ENCODE measurements at places on chromosomes 3 and 15. TPM values are rescaled to one million over a fixed set of nuclear protein-coding genes. Genes with fewer than 3 reads are reported as not detected.

The PLAAT1 gene
- total RNA-seq = 0.25 TPM

DNA sequence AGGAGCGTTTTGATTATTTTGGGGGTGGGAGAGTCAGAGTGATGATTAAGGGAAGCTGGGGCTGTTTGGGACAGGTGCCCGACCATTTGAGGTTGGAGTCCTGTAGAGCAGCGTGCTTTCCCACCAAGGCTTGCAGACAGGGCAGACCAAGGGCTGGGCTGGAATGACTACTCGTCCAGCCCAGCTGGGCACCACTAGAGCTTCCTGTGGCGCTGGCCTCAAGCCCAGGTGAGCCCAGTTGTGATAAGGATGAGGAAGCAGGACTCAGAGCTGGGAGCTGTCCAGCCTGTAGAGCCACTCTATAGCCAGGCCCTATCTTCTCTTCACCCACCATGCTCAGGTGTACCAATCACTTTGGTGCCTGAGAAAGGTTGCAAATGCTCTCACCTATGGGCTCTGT is 75.8 kb upstream of the ACAN start:
- no peaks in the 10 kb centered on the region for H3K27me3 ChIP-seq
- DNase-seq = no peak
- H3K4me3 ChIP-seq = no peak overlapping the region
- H3K27ac ChIP-seq = no peak overlapping the region

- no peak overlapping the region for H3K27ac ChIP-seq
- H3K36me3 ChIP-seq = no peaks in the 10 kb centered on the region
- no peak overlapping the region for H3K4me3 ChIP-seq
Measured at GRCh38 chr3:191761906-191762305, 300.9 kb downstream of the PYDC2 start.

GRCh38 chr3:197542741-197543454 is 12.9 kb downstream of the BDH1 start:
- no peaks in the 10 kb centered on the region for H3K4me1 ChIP-seq
- H3K36me3 ChIP-seq = peaks cover 12% of the 10 kb centered on the region
- H3K27me3 ChIP-seq = no peaks in the 10 kb centered on the region
- no peak for DNase-seq
- no peak overlapping the region for H3K4me3 ChIP-seq
- no peak overlapping the region for H3K27ac ChIP-seq

- H3K36me3 ChIP-seq = no peaks in the 10 kb centered on the region
- no peak overlapping the region for H3K4me3 ChIP-seq
- no peak overlapping the region for H3K27ac ChIP-seq
- peaks cover 4% of the 10 kb centered on the region for H3K4me1 ChIP-seq
Measured at GRCh38 chr15:80572337-80572736, 122.8 kb upstream of the ABHD17C start.

DNA sequence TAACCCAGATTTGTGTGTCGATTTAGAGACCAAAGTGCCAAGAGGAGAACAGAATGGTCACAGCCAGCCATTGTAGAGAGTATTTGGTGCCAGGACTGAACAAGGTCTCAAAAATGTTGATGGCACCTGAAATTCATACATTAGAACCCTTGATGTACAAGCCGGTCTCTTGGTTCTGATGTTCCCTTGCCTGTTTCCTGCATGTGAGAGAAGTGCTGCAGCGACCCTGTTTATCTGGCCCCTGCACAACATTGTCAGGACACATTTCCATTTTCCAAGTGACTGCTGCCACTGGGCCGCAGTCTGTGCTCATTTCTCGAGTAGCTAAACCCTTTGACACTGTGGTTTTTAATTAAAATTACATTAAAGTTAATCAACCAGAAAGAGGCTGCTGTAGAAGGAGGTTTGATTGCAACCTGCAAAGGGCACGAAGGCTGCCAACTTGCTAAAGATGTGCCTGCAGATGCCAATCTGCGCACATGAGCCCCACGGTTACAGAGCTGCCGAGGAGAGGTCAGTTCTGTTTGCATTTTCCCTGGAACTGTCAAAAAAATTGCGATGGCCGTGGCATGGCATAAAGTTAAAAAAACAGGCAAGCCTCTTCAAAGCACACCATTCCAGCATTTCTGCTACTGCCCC is 136.4 kb upstream of the CMC1 start:
- no peaks in the 10 kb centered on the region for H3K27me3 ChIP-seq
- no peak overlapping the region for H3K4me3 ChIP-seq
- no peak overlapping the region for H3K27ac ChIP-seq

DNA sequence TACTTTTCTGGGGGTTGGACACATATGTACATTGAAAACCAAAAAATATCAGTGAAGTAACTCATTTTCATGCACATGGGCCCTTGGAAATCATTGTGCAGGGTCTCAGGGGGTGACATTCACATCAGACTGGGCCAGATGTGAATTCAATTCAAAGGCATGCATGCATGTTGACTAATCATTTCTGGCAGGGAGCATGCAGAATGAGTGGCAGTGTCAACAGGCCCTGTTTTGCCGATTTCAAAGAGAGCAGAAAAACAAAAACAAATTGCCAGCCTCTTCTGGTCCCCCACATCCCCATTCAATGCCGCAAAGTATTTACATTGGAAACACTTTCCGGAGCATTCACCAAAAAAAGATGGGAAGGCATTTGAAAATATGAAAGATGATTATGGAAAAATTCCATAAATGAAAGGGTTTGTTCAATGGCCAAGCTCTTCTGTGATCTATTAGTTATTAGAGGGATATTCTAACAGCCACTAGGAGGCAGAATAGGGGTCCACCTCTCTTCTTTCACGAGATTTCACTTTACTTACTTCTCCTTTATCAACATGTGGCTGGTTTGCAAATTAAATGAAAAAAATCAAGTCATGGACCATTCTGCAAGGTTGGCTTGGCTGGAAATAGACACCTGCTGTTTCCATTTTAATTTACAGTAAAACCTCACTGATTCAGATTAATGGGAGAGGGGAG is 119.9 kb upstream of the FEZF2 start:
- H3K4me3 ChIP-seq = no peak overlapping the region
- H3K4me1 ChIP-seq = no peaks in the 10 kb centered on the region
- no peak overlapping the region for H3K27ac ChIP-seq
- H3K36me3 ChIP-seq = no peaks in the 10 kb centered on the region
- no peak for DNase-seq
- H3K27me3 ChIP-seq = no peaks in the 10 kb centered on the region

The MUC4 gene
- 0.08 TPM for total RNA-seq

- no peaks in the 10 kb centered on the region for H3K36me3 ChIP-seq
- no peak overlapping the region for H3K4me3 ChIP-seq
- H3K27me3 ChIP-seq = no peaks in the 10 kb centered on the region
- DNase-seq = no peak
- H3K27ac ChIP-seq = no peak overlapping the region
Measured at GRCh38 chr3:32847528-32847927, 29.7 kb downstream of the TRIM71 start.

DNA sequence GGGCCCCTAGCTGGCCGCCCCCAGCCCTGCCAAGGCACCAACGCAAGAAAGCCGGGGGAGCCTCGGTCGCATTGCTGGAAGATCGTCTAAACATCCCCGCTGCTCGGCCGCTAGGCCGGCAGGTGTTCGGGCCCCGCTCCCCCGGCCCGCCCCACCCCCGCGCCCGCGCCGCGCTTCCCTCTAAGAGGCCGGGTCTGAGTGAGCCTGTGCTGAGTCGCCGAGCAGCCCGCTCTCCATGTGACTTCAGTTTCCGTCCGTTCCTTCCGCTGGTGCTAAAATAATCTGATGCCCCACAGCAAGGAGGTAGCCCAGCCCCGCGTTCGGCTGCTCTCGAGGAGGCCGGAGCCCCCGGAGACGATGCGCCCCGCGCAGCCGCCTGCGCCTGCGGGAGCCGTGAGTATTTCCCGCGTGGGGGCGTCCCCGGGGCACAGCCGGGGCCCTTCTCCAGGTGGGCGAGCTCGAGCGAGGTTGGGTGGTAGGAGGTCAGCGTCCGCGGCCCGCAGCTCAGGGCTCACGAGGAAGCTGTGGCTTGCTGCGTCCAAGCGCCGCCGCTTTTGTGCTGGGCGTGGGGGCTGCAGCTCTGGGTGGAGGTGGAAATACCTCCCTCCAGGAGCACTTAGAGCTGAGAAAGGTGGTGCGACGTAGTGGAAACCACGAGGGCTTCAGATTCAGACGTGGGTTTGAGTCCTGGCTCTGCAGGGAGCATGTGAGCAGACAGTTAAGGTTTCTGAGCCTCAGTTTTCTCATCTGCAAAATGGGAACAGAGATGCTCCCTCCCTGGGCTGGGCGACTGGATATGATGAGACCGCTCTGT is at the start of gene NRROS:
Gene NRROS (plus strand): TSS at position 212 of the 814 bp plus-strand sequence. CDS start 14,846 bp downstream, outside the sequence.
- DNase-seq = peak; percentile 73
- H3K36me3 ChIP-seq = peaks cover 36% of the 10 kb centered on the region
- no peaks in the 10 kb centered on the region for H3K27me3 ChIP-seq
- peaks cover 44% of the 10 kb centered on the region for H3K4me1 ChIP-seq

The ZPLD1 gene
- not detected for total RNA-seq

The GOLGA6L22 gene
- total RNA-seq = not detected

GRCh38 chr3:150255413-150255812 is 152.7 kb upstream of the TSC22D2 start:
- no peaks in the 10 kb centered on the region for H3K36me3 ChIP-seq
- DNase-seq = no peak
- no peak overlapping the region for H3K4me3 ChIP-seq
- no peak overlapping the region for H3K27ac ChIP-seq
- no peaks in the 10 kb centered on the region for H3K4me1 ChIP-seq

The TTLL13 gene
- total RNA-seq = 0.54 TPM

DNA sequence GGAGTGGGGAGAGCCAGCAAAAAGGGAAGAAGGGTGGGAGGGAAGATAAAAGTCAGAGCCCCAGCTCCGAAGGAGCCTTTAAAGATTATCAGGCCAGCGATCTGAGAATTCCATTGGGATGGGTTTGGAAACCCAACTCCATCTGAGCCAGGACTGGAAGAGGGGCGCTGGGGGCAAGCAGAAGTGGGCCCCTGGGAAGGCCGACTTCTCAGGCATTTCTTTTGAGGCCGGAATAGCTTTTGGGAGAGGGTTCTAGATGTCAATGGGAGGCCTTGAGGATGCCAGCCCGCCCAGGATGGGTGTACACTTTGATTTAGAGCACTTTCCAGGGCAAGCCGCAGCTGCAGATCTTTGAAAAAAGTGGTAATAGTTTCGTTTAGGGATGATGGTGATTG is 6.6 kb upstream of the SOX2 start:
- H3K4me1 ChIP-seq = peaks cover 20% of the 10 kb centered on the region
- H3K4me3 ChIP-seq = no peak overlapping the region
- H3K27me3 ChIP-seq = peaks cover 82% of the 10 kb centered on the region
- no peak for DNase-seq
- H3K36me3 ChIP-seq = peaks cover 3% of the 10 kb centered on the region

GRCh38 chr3:80898211-80898610 is 863.2 kb downstream of the GBE1 start:
- no peaks in the 10 kb centered on the region for H3K36me3 ChIP-seq
- H3K27me3 ChIP-seq = no peaks in the 10 kb centered on the region
- no peaks in the 10 kb centered on the region for H3K4me1 ChIP-seq
- no peak overlapping the region for H3K27ac ChIP-seq
- no peak for DNase-seq

- H3K27ac ChIP-seq = no peak overlapping the region
- no peaks in the 10 kb centered on the region for H3K27me3 ChIP-seq
- H3K4me1 ChIP-seq = no peaks in the 10 kb centered on the region
- H3K36me3 ChIP-seq = no peaks in the 10 kb centered on the region
Measured at GRCh38 chr15:46858150-46858549, 859.2 kb upstream of the SEMA6D start.

DNA sequence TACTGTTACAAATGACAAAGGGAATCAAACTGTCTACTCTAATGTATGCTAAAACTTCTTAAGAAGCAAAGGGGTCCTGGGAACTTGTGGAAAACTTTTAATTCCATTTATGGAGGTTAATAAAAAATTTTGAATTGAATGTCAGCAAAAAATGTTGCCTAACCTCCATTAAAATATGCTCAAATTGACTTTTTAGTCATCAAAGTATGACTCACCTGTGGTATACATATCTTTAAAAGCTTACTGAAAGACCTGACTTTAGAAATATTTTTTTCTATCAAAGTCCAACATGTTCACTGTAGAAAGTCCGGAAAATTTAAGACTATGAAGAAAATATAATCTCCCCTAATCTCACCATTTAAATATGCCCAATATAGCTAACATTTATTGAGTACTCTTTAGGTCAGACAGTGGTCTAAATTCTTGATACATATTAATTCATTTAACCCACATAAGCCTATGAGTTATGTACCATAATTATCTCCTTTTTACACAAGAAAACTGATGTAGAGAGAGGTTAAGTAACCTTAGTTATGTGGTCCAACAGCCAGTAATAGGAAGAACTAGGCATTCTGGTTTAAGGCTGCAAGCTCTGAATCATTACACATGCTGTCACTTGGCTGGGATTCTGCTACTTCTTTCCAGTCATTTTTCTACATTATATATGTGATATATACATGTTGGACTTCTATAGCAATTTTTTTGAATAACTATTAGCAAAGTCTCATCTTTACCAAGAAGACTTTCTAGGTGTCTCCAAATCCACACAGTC is 83.6 kb downstream of the PDZRN3 start:
- no peaks in the 10 kb centered on the region for H3K4me1 ChIP-seq
- H3K27me3 ChIP-seq = no peaks in the 10 kb centered on the region
- no peaks in the 10 kb centered on the region for H3K36me3 ChIP-seq
- DNase-seq = no peak

DNA sequence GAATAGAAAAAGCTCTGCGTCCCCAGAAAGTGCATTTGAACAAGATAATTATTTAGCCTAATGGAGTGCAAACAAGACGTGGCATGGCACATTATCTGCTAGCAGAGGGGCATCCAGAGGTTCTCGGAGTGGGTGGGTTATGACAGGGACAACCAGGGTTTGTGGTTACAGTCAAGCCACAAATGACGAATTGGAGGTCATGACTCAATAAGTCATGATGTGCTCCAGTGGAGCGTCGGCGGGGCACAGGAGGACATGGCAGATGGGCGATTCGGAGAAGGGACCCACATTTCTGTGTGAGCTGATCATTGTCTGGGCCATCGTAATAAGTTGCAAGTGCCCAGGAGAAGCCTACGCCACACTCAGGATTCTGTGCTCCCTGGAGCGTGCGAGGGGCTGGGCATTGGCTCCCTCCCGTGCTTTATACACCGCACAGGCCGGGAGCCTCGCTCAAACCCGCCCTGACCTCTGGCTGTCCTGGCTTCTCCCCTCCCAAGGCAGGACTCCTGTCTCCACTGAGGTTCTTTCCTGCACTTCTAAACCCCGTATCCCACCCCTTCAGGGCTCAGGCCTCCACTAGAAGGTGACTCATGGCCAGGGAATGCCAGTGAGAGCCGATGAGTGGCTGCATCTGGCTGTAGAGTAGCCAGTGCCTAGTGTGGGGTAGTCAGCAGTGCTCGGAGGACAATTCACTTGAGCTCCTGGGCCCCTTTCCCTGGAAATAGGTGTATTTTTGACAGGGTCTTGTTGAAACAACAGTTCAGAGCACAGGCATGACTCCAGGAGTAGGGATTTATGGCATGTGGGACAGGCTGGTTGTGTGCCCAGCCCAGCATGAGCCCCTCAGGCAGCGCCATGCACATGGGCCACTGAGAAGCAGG is 67.4 kb downstream of the GRIP2 start:
- DNase-seq = no peak
- no peaks in the 10 kb centered on the region for H3K27me3 ChIP-seq
- H3K4me3 ChIP-seq = no peak overlapping the region
- H3K27ac ChIP-seq = no peak overlapping the region
- peaks cover 18% of the 10 kb centered on the region for H3K36me3 ChIP-seq

The MFN1 gene
- total RNA-seq = 29.5 TPM

GRCh38 chr3:122929188-122930062 is 98.1 kb downstream of the SEMA5B start:
- H3K36me3 ChIP-seq = no peaks in the 10 kb centered on the region
- H3K27ac ChIP-seq = no peak overlapping the region
- H3K4me1 ChIP-seq = no peaks in the 10 kb centered on the region
- no peak for DNase-seq
- H3K4me3 ChIP-seq = no peak overlapping the region

GRCh38 chr3:32105291-32106131 is 909 bp upstream of the GPD1L start:
- H3K27ac ChIP-seq = peak overlapping the region; percentile 48
- H3K4me3 ChIP-seq = peak overlapping the region; percentile 93
- H3K27me3 ChIP-seq = no peaks in the 10 kb centered on the region
- no peak for DNase-seq

The STT3B gene
- total RNA-seq = 113 TPM

Measured in activated naive CD8-positive, alpha-beta T cell treated with anti-CD3 and anti-CD28 coated beads for 36 hours (primary cell).